B cell (primary cell): ENCODE measurements at places on chromosomes 4 and X.

GRCh38 chrX:8726031-8726652 is 5.8 kb downstream of the ANOS1 start:
- no peak for DNase-seq

DNA sequence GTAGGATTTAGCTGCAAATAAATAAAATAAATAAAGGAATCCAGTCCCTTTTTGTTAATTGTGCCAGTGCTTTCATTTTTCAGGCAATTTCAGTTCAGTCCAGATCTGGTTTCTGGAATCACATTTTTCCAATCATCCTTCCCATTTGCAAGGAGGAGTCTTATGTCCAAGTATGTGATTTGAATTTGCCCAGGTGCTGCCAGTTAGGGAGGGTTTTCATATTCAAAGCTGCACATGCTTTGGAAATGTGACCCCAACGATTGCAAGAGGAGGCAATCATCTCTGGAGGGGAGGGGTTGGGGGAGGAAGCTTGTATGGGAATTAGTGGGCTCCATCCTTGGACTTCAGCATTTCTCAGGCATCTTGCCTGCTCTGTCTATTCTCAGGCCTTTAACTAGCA is 4.4 kb downstream of the PLAC1 start:
- DNase-seq: no peak

- no peak for DNase-seq
Measured at GRCh38 chr4:115090483-115091075, 22.8 kb downstream of the NDST4 start.

GRCh38 chrX:87425618-87426017 is 92.0 kb upstream of the KLHL4 start:
- DNase-seq: no peak

DNA sequence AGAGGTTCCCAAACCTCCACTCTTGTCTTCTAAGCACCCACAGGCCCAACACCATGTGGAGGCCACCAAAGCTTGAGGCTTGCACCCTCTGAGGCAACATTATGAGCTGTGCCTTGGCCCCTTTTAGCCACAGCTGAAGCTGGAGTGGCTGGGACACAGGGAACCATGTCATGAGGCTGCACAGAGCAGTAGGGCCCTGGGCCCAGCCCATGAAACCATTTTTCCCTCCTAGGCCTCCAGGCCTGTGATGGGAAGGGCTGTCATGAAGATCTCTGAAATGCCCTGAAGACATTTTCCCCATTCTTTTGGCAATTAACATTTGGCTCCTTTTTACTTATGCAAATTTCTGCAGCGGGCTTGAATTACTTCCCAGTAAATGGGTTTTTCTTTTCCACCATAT is 14.8 kb downstream of the RBMXL3 start:
- DNase-seq: no peak

DNA sequence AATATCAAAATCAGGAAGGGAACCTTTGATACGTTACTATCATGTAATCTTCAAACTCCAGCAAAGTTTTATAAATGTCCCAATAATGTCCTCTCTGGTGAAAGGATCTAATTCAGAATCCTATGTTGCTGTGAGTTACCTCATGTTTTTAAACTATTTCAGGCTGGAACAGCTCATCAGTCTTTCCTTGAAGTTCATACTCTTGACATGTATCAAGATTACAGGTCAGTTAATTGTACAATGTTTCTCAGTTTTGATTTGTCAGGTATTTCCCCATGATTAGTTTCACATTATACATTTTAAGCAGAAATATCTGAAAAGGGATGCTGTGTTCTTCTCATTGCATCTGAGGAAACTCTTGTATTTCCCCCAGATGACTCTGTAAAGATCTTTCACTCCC is 136.5 kb upstream of the HS3ST1 start:
- DNase-seq: no peak

GRCh38 chr4:101419336-101420135 is 72.2 kb upstream of the PPP3CA start:
- peak; percentile 27 for DNase-seq

- peak; percentile 3 for DNase-seq
Measured at GRCh38 chrX:100731441-100732281, at the start of gene SYTL4. Gene SYTL4 (minus strand): TSS chrX:100732121. CDS start chrX:100702037, 30,084 bp downstream.

DNA sequence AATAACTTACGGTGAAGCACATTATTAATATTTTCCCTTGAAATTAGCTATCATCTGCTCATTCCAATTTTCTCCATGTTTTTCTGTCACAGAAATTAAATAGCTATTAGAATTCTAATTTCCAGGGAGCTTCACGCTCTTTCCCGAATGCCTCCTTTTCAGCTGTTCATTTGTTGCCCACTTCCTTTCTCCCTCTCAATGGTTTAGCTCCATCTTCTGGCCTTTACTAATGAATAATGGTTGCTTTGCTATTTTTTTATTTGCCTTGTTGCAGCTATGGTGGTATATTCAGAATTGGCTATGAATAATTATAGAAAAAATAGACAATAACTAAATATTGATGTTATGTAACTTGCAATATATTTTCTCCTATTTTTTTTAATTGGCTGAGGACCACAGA is 70.5 kb downstream of the GRIA2 start:
- DNase-seq: no peak

- peak; percentile 44 for DNase-seq
Measured at GRCh38 chr4:146243141-146243882, 29.0 kb downstream of the REELD1 start.

GRCh38 chr4:100278567-100278966 is 88.3 kb upstream of the DDIT4L start:
- DNase-seq: no peak

DNA sequence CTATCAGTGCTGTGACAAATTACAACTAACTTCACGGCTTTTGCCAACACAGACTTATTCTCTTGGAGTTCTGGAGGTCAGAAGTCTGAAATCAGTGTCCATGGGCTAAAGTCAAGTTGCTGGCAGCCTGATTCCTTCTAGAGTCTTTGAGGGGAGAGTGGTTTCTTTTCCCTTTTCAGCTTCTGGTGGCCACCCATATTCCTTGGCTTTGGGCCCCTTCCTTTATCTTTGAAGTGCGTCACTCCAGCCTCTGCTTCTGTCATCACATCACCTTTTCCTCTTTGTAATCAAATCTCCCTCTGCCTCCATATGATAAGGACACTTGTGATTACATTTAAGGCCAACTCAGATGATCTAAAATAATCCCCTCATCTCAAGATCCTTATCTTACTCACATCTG is 9.0 kb downstream of the FAM114A1 start:
- no peak for DNase-seq

GRCh38 chr4:187451776-187452175 is 543.8 kb upstream of the ZFP42 start:
- no peak for DNase-seq

DNA sequence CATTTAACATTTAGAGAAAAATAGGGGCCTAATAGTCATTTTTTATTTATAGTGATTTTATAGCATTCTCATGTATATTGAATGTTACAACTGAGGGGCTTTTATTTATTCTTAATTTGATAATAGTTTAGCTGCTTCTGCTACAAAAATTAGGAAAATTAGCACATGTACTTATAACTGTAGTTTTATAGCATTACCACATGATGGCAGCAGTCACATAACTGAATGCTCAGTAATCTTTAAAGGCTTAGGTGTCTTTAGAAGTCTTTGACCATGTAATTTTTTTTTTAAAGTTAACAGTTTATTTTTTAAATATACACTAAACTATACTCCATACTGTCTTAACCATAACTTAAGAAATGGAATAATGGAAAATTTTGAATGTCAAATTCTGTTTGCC is 136.6 kb downstream of the STAG2 start:
- peak; percentile 23 for DNase-seq

DNA sequence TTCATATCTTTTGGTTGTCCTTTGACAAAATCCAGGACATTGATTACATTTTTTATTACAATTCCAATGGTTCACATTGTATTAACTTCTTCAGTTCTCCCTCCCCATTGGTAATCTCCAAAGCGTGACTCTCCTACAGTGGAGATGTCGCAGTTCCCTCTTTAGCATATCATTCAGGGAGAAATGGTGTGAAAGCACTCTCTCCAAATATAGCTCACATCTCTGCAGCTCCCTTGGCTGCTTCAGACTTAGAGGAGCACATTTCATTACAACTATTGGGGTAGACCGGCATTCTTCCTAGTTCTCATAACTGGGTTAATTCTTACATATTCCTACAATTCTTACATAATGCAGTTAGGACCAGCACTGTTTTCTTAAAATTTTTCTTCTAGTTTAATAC is 25.3 kb downstream of the RNF150 start:
- no peak for DNase-seq

DNA sequence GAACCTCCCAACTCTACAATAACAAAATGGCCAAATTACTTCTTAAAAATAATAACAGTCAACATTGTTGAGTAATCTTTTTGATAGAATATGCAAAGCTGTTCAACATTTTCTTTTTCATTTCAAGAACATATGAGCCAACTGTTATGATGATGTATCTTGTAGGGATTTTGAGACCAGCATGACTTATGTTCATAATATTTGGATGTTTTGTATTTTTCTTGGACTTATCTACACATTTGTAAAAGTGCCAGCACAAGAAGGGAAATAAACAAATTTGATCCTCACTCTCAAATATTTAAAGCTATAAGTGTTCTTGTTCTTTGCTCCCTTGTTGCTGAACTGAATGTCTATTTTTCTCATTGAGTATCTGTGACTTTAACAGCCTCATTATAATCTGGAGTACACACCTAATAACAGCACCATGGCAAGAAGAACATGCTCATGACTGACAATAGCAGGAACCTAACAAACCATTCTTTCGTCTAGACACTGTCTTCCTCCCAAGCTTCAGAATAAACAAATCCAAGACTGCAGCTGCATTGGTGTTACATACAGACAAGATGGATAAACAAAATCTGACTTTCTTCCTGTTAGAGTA is 1049.7 kb downstream of the FAT4 start:
- no peak for DNase-seq

- no peak for DNase-seq
Measured at GRCh38 chr4:68250151-68250930, 4.8 kb upstream of the TMPRSS11B start.

- peak; percentile 70 for DNase-seq
Measured at GRCh38 chr4:169293343-169294176, 22.8 kb upstream of the SH3RF1 start.

DNA sequence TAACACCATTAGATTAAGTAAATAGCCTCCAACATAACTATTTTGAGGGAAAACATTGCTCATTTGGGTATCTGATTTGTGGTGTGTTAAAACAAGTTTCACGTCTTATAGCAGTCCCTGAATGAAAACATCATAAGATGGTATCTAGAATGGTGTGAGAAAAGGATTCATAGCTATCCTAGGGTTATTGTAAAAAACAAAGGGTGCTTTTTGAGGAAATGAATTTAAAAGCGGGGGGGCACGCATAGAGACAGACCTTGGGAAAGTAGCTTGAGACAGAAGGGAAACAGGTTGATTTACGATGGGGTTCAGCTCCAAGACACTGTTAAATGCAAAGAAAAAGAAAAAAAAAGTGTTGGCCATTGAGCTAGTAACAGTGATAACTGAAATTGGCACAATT is 768 bp upstream of the CXCL10 start:
- DNase-seq: no peak

- DNase-seq: no peak
Measured at GRCh38 chr4:5662555-5662954, 45.8 kb downstream of the EVC2 start.

GRCh38 chrX:151680805-151681204 is 14.5 kb upstream of the PRRG3 start:
- peak; percentile 31 for DNase-seq

GRCh38 chr4:16225863-16226815 is at the start of gene TAPT1:
Gene TAPT1 (minus strand): TSS chr4:16226471. CDS start chr4:16226457, 14 bp downstream.
- DNase-seq: peak; percentile 88

DNA sequence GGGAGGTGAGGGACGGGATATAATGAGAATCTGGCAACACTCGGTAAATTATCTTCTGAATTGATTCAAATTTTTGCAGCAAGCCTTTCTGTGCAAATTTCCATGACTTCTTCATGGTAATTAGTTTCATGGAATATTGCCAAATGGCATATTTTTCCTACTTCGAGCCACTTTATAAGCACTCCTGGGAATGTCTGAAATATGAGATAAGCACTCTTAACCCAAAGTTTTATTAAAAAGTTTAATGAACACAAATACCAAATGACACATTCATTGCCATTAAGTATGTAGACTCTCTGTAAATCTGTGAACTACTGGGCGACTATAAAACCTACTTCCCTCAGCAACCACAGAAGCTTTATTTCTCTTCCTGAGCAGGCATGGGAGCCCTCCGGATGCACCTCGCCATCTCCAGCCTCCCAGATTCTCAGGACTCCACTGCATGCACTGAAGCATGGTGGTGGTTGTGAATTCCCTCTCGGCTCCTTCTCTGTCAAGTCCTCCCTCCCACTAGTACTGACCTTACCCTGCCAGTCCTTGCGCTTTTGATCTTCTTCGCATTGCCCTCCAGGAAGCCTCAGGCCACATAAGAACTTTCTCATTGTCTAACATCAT is 154.4 kb upstream of the RPL34 start:
- no peak for DNase-seq

GRCh38 chr4:154312246-154312645 is 179.4 kb downstream of the DCHS2 start:
- no peak for DNase-seq

DNA sequence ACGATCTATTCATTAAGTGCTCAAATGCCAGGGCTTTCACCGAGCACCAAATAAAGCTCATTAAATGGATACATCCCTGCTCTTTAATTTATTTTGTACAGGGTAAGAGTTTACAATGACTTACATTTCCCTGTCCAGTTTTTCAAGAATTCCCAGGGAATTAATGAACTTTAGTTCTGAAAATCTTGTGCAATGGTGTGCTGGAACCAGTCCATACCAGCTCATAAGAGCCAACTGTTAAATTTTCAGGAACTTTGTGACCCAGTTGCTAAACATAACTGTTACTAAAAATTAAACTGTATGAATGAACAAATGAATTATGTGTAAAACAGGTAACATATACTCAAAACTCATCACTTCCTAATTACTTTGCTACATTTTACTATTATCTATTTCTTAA is 191.7 kb upstream of the RASGEF1B start:
- no peak for DNase-seq

GRCh38 chr4:19888587-19888986 is 363.1 kb upstream of the SLIT2 start:
- no peak for DNase-seq

DNA sequence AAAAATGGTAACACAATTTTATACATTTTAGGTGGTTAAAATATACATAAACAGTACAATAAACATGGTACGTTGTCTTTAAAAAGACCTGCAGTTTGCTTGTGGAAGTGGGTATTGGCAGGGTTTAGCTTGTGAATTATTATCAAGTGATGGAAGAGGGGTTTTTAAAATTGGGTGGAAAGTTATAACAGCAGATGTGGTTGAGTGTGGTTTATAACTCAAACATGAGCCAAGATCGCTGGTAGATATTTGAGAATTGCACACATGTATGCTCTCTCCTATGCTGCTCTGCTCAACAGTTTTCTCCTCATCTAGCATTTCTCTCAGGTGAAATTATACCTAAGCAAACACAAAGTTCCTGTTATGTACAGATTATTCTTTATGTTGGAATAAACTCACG is 14.0 kb downstream of the EPGN start:
- no peak for DNase-seq

- no peak for DNase-seq
Measured at GRCh38 chr4:2734612-2735011, 21.5 kb downstream of the TNIP2 start.

GRCh38 chrX:11678158-11678557 is 12.4 kb upstream of the ARHGAP6 start:
- DNase-seq: no peak
